ENCODE measurements at places on chromosomes 12 and 14.

DNA sequence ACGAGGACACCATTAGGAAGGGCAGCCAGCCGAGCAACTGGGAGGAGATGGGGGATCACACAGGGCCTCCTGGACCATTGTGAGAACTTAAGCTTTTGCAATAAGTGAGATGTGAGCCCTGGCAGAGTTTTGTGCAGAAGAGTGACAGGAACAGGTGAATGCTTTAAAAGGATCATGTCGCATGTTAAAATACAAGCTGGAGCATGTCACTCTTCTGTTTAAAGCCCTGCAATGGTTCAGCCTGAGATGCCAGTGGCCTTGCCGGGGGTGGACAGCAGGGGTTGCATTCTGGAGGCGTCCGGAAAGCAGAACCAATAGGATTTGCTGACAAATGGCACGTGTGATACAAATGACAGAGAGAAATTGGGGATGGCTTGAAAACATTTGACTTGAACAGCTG lies 137.5 kb upstream of the RFLNA start:
- DNase-seq: no peak

DNA sequence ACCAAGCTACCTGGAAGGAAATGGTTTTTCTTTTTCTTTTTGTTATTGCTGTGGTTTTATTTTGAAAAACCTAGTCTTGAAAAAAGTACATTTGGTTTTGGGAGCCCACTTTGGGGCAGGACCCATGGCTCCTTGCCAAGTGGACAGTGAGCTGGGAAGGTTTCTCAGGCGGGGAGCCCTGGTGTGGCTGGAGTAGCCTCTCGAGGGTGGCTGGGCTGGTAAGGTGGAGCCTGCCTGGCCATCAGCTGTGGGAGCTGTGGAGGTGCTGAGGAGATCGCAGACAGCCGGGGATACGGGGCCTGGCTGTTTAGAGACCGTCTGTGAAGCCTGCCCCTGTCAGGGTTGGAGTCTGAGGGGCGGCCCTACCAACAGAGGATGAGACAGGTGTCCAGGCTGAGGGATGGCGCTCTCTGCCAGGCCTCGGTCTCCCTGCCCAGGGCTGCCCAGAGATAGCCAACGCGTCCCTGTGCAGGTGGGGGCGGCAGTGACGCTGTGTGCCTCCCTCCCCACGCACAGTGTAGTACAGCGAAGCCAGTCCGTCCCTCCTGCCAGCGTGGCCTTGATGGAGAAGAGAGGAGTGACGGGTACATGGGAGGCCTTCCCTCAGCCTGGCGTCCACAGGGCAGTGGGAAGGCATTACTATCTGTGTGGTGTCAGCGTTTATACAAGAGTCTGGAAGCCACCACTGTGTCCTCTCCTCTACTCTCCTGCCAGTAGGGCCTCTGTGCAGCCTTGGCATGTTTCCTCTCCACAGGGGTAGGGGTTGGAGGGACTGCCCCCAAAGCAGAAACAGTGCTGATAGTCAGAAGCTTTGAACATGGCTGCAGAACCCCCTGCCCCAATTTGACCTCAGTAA lies 5.9 kb downstream of the RIN3 start:
- DNase-seq: no peak

DNA sequence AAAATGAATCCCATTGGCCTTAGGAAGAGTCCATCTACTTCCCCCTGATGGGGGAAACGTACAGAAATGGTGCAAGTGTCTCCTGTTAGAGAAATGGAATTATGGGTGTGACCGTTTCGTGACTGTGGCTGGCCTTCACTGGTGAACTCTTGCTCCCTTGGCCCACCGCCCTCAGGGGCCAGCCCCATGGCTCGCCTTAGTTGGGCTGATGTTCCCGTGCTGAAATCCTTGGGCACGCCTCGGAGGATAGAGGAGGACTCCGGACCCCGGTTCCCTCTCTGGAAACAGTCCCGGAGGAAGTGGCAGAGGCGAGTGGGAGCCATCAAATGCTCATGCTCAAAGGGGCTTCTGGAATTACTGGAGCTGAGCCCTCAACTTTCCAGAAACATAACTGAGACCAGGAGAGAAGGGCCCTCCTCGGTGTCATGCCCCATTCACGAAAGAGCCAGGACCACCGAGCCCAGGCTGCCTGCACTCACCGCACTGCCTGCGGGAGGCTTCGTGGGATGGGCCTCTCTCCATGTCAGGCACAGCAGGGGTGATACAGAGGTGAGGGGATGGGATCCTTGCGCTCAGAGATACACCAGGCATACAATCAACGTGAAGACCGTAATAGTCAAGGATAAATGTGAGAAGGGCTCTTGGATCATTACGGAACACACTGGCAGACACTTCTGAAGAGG lies 10.1 kb upstream of the CACNA2D4 start:
- no peak for DNase-seq

DNA sequence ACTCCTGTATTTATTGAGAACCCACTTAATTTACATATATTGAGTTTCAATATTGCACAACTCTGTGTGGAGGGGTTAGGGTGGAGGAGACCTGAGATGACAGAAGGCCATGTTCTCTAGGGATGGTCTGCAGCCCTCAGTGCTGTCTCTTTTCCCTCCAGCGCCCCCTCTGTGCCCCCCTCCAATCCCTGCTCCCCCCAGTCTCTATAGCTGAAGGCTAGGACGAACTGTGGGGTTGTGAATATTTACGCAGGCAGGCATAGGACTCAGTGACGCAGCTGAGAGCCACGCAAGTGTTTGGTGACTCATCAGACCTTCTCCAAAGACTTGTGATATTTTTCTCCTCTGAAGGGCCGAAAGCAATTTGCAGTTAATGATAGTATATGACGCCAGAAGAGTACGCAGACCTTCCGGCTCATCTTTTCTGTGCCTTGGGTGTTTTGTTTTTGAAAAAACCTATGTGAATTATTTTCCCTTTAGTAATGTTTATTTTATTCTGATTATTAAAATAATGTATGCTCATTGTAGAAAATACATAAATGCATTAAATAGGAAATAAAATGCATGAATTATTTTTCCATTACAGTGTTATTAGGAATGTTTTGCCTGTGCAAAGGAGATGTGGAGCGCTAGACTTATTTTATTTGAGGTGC lies 85.3 kb downstream of the SLC25A47 start:
- DNase-seq: no peak

DNA sequence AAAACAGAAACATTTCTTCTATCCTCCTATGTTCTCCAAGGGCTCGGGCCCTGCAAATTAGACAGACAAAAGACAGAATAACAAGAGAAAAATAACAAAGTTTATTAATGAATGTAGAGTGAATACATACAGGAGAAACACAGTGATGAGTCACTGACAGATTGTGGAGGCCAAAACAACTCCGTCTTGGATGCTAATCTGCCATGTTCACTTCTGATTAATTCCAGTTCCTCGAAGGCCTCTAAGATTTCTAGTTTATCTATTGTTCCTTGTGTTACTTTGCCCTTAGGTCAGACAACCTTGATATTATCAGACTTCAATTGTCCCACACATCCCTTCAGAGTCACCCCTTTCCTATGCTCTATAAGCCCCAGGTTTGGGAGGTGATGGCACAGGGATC lies 26.8 kb upstream of the NEDD1 start:
- no peak for DNase-seq

- no peak for DNase-seq
Measured at GRCh38 chr14:87102811-87103378, 890.1 kb downstream of the GALC start.

DNA sequence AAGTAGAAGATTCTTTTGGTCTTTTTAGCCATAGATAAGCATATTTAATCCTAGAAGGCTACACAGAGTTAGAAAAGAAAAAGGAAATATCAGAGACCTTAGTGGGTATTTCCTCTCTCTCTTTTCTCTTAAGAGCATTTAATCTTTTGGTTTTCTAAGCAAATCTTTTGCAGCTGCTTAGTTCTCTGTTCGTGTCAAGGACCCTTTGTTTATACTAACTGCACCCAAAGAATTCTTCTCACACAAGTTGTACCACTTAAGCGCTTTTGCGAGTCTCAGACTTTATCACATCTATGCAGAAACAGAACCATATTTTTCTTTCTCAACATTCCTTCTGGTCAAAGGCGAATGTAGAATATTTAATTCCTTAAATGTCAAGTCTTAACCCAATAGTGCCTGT lies 17.9 kb upstream of the NID2 start:
- no peak for DNase-seq

DNA sequence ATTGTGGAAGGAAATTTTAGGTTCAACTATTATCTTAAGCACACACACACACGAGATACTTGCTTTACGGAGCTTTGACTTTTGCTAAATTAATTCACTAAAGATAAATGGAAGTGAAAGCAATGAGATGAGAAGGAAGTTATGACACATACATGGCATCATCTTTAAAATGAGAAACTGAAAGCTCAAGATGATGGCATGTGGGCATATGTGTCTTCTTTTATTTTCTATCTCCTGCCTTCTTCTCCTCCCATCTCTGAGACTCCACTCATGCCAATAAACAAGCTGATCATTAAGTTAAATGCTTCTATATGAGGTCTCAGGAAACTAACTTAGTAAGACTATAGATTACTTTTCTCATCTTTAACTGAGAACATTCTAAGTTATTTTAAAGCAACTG lies 216.7 kb downstream of the MED13L start:
- no peak for DNase-seq
